ENCODE measurements at places on chromosomes 13 and 19. TPM values are rescaled to one million over a fixed set of nuclear protein-coding genes. Genes with fewer than 3 reads are reported as not detected.

GRCh38 chr13:29693275-29693945 lies 97.9 kb upstream of the SLC7A1 start:
- no peak for DNase-seq

DNA sequence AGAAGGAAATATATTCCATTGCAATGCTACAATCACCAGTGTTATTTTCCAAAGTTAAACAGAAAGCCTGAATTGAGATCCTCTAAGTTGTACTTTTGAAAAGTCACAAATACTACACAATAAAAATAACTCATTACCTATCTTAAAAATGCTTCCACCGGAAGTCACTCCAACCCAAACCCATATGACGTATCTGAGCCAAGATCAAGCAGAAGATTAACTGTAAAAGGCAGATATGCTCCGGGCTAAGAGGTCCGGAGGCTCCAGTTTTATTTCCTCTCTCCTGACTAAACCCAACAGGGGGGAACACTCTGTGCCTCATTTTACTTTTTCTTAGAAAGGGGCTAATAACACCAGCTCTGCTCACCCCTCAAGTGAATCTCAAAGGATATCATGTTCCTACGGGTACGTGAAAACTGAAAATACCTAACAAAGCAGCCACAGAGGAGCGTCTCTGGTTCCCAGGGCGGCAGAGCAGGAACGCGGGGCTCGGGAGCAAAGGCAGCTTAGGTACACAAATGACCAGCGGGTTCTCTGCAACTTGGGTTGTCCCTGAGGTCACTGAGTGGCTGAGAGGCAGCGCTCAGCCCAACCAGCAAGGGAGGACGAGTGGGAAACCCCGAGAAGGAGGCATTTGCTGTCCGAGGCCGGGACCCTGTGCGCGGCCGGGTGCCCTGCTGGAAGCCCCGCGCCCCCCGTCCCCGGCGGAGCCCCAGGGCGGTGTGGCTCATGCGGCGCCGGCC lies 750 bp downstream of the RAB20 start:
- DNase-seq, result peak; percentile 70

GRCh38 chr13:34777089-34777913 lies 164.8 kb upstream of the NBEA start:
- no peak for DNase-seq

Gene NALCN
- polyA plus RNA-seq, result 1.2 TPM

Gene MEIOSIN
- not detected for polyA plus RNA-seq

- no peak for DNase-seq
Observed at GRCh38 chr19:47703301-47703700, 9.9 kb upstream of the EHD2 start.

Gene KRTDAP
- polyA plus RNA-seq, result 0.40 TPM

Gene FXYD1
- polyA plus RNA-seq, result 23.2 TPM

DNA sequence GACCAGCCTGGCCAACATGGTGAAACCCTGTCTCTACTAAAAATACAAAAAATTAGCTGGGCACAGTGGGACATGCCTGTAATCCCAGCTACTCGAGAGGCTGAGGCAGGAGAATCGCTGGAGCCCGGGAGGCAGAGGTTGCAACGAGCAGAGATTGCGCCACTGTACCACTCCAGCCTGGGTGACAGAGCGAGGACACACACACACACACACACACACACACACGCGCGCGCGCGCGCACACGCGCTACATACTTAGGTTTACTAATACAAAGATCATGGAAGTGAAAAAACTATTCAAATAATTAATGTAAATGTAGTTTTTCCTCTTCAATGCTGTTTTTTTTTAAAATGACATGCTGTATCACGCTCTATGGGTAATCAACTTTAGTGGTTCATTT lies 58.5 kb upstream of the ZDHHC20 start:
- no peak for DNase-seq

DNA sequence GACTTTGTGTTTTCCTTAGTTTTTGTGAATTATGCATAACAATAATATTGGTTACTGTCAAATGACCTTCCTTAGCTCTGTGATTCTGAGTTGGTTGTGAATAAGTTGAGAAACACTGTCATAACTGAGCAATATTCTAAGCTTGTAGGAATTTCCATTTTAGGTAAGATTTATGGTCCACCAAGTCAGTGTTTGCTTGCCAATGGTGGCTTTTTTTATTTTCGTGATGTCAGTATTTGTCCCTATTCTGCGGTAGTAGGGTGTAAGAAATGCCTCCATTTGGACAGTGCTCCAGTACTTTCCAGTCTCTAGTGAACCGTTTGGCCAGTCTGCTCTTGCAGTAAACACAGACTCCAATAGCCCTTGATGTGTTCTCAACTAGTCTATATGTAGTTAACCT lies 94.7 kb downstream of the FRY start:
- no peak for DNase-seq

- DNase-seq, result peak; percentile 72
Observed at GRCh38 chr19:56105090-56105701, 15.9 kb downstream of the ZNF787 start.

DNA sequence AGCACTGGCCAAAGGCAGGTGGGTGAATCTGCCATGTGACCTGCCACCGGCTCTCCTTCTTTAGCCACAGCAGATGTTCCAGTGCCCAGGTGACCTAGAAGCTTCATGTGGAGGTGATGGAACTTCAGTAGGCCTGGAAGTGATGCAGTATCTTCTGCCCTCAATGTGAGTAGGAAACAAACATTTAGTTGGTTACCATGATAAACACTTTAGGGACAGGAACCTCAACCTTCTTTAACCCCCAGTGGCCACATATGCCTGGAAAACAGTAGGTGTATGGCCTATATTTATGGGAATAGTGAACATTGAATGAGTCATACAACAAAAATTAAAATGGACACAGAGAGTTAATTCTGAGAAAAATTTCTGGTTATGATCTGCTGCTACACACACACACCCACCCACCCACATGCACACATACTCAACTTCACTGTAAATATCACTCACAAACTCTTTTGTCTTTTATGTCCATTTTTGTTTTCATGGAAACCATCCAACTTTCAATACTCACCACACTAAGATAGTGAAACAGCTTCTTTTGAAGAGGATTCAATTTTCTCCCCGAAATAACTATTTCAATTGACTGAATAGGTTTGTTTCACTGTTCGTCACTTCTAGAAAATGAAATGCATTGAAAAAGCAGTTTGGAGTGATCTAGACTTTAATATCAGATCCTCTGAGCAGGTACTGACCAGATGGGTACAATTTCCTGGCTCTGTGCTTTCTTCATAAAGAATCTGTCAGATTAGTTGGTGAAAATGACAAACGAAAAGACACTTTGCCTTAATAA lies 97.3 kb downstream of the STARD13 start:
- no peak for DNase-seq

DNA sequence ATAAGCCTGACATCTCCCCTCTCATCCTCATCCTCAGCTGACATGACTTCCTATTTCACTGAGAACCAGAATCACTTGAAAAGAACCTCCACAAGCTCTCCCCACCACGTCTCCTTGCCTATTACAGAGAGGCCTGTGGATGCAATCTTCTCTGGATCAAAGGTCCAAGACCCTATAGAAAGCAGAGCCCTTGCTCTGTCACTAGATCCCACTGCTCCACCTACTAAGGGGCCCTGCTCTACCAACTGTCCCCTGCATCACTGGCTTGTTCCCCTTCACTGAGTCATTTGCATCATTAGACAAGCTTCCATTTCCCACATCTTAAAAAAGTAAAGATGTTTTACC lies 40.8 kb downstream of the RCBTB2 start:
- DNase-seq, result no peak

GRCh38 chr13:44307844-44308243 lies 65.8 kb upstream of the SERP2 start:
- DNase-seq, result no peak

DNA sequence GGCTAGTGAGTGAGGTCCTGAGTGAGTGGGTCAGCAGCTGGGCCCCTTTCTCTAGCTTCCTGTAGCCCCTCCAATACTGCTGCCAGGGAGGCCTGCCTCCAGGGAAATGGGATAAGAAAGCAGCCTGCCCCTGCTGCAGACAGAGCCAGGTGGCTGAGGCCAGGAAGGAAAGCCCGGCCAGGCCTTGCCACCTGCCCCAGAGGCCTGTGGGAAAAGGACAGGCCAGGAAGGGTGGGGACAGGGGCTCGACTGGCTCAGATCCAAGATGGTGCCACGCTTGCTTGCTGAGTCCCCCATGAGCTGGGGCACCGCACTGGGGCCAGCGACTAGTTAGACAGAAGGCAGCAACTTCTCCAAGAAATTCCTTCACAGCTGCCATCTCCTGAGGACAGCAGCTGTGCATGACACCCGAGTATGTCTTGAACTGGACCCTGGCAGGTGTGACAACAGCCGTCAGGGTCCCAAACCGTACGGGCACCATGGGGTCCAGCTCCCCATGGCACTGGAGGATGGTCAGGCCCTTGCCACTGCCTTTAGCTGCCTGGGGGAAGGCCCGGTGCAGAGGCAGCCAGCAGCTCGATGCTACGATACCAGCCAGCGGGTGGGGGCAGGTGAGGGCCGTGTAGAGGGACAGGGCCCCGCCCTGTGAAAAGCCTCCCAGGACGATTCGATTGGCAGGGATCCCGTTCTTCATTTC lies 5.1 kb upstream of the PRR36 start:
- DNase-seq, result no peak

Gene AKT1S1
- 38.5 TPM for polyA plus RNA-seq

DNA sequence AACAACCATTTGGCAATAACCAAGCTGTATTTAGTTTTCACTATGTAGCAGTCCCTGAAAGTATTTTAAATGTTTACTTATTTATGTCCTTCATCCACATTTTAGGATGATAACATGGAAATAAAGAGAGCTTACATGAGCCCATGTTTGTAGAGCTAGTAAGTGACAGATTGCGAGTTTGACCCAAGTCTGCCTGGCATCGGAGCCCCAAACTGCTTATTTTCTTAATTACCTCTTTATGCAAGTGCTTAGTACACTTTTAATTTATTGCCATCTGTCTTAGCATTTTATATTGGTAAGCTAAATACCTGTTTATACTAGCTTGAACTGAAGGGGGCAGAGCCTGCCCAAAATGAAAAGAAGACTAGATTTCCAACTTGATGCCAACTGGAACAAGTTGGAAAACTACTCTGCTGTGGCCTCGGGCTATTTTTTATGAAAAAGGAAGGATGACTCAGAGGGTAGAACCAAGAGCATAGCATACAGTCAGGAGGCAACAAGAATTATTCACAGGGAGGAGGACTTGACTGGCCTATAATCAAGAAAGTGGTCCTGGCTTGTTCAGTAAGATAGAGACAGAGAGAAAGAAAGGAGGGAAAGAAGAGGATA lies 150.2 kb downstream of the NDFIP2 start:
- no peak for DNase-seq

Gene KLK13
- polyA plus RNA-seq, result 0.45 TPM

- DNase-seq, result no peak
Observed at GRCh38 chr19:37505958-37506386, 767 bp upstream of the ZNF793 start.
